Amniotic epithelial cell (primary cell): ENCODE measurements at places on chromosomes 1 and 21.

- no peak for DNase-seq
These were observed 26.2 kb upstream of the SAMSN1 start for GRCh38 chr21:14572204-14572780.

- no peak for DNase-seq
These were observed 13.0 kb upstream of the GPR137B start for GRCh38 chr1:236129306-236129705.

DNA sequence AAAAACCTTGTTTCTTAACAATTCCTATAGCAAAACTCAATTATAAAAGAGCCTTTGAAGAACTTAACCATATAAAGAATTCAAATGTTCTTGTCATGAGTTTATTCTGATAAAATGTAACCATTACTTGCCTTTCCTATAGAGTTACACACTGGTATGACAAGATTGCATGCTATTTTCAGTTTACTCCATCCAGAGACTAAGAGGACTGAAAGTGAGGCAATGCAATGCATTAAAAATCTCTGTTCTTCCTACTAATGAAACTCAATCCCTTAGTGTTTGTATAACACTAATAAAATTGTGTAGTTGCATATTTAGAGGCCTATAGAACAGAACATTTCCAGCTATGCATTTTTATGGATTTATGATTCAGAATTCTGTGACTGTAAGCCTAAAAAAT lies 88.1 kb downstream of the COP1 start:
- no peak for DNase-seq

GRCh38 chr21:36999131-36999898 lies 7.2 kb upstream of the RIPPLY3 start:
- DNase-seq, result no peak

- DNase-seq, result no peak
These were observed 52.1 kb downstream of the OBSCN start for GRCh38 chr1:228259951-228260350.

DNA sequence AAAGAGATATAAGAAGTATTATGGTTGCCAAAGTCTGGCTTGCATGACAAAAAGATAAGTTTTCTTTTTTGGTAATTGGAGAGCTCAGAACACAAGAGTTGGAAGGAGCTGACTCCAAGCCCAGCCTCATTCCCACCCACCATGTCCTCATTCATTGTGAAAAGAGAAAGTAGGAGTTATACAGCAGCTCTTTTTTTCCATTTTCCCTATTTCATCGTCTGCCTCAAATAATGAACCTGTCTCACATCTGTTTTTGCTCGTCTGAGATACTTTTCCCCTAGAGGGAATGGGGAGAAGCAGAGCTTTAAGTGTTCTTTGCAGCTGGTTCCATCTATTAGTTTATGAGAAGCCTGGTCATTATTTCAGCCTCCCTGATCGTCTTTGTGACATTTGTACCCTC lies 34.7 kb downstream of the AGT start:
- DNase-seq, result no peak

DNA sequence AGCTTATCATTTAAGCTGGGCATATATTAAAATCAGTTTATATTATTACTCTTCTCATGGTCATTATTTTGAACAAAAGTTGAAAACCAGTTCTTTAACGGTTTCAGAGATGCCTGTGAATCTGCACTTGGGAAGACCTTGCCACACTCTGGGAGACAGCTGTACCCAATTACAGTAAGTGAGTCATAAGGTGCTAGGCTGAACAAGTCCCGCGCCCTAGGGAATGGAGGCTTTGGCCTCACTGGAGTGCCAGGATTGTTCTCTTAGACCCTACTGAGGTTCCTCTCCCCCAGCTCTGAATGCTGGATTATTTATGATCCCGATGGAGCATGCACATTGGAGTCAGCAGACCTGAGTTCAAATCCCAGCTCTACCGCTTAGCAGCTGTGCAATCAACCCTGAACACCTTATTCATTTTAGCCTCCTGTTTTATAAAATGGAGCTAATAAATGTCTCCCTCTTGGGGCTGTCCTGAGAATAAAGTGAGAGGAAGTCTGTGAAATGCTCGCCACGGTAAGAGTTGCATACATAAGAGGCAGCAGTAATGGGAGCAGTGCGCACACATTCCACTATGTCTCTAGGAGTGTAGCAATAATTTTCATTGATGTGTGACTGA lies 266.2 kb downstream of the FOXD2 start:
- peak; percentile 8 for DNase-seq

DNA sequence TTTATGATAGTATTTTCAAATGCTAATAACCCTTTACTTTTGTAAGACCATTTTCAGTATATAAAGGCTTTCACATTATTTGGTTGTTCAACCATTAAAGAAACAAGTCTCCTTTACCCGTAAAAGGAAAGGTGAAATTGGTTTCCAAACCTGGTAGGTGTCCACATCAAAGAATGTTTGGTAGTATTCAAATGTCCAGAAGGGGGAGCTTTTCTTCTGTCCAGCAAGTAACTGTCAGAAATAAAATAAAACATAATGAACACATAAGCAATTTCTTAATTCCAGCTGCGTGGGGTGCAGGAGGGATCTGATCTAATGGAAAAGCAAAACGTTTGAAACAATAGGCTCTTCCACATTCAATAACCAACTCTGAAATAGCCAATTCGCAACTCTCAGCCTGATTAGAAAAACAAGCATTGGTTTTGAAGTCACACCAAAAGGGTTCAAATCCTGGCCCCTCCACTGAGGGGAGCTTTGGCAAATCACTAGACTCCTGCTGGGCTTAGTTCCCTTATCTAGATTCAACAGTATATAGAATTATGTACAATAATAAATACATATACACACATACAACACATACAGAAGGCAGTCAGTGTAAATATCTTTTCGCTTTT lies 11.0 kb downstream of the YIPF1 start:
- DNase-seq, result peak; percentile 68

- DNase-seq, result no peak
These were observed 5.7 kb downstream of the HAPLN2 start for GRCh38 chr1:156624814-156625435.
